ENCODE measurements at places on chromosomes 13 and 19. TPM values are rescaled to one million over a fixed set of nuclear protein-coding genes. Genes with fewer than 3 reads are reported as not detected.

The ZNF383 gene
- total RNA-seq, result 4.0 TPM

The PLVAP gene
- not detected for total RNA-seq

The FFAR2 gene
- not detected for total RNA-seq

The CCDC169 gene
- 3.7 TPM for total RNA-seq

The PRRG2 gene
- 0.37 TPM for total RNA-seq

The PROSER3 gene
- total RNA-seq, result 7.7 TPM

The ANO8 gene
- total RNA-seq, result 4.8 TPM

The KCNRG gene
- 2.6 TPM for total RNA-seq

The PCDH8 gene
- not detected for total RNA-seq

The GPR12 gene
- not detected for total RNA-seq

The CRB3 gene
- total RNA-seq, result not detected

The STOML3 gene
- total RNA-seq, result not detected

The NLRP13 gene
- total RNA-seq, result not detected

The UBE2L5 gene
- not detected for total RNA-seq

The CALR3 gene
- total RNA-seq, result not detected

The NMRK2 gene
- not detected for total RNA-seq

The KLK6 gene
- not detected for total RNA-seq

The DAND5 gene
- not detected for total RNA-seq

The PEX11G gene
- 2.5 TPM for total RNA-seq

The GAPDHS gene
- total RNA-seq, result not detected

The CCDC70 gene
- total RNA-seq, result not detected

The ZNF790 gene
- 4.1 TPM for total RNA-seq

The SIGLEC9 gene
- under 0.01 TPM for total RNA-seq

The HNRNPM gene
- total RNA-seq, result 56.5 TPM

The ATP8A2 gene
- total RNA-seq, result under 0.01 TPM

The ZNF135 gene
- total RNA-seq, result 0.78 TPM

The GFY gene
- total RNA-seq, result not detected

The ADAMTSL5 gene
- total RNA-seq, result 1.6 TPM

The IRGC gene
- not detected for total RNA-seq

The EPSTI1 gene
- total RNA-seq, result 2.2 TPM

The ZNF180 gene
- total RNA-seq, result 5.1 TPM

Measured in subcutaneous preadipocyte (primary cell).